ENCODE measurements at places on chromosomes 16 and 17.

DNA sequence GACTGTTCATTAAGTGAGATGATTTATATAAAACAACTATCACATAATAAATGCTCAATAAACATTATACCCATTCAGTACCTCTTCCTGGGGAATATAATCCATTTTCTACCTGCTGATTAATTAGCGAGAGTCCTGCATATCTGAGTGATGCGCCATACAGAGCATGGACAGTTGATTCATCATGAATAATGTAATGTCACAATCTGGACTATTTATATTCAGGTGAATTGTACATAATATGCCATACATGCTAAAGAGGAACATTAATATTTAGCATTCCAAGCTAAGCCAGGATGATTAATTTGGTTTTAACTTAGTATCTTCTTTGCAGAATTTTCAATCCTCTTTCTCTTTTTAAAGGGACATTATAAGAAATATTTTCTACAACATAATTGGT is 362.0 kb upstream of the XYLT1 start:
- DNase-seq = no peak

DNA sequence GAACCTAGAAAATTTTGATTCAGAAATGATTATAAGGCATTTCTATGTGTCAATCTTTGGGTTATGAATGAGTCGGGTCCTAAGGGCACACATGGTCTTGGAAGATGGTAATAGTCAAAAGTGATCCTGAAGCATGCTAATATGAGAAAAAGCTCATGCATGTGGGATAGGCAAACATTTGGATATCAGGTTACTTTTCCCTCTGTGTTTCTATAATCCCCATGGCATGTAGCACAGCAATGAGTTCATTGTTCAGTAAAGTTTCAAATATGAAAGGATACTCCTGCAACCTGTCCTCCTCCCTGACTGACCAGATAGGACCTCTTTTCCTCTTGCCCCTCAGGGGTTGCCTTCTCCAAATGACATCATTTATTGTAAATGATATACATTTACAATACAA is 249.9 kb upstream of the MON1B start:
- DNase-seq = no peak

DNA sequence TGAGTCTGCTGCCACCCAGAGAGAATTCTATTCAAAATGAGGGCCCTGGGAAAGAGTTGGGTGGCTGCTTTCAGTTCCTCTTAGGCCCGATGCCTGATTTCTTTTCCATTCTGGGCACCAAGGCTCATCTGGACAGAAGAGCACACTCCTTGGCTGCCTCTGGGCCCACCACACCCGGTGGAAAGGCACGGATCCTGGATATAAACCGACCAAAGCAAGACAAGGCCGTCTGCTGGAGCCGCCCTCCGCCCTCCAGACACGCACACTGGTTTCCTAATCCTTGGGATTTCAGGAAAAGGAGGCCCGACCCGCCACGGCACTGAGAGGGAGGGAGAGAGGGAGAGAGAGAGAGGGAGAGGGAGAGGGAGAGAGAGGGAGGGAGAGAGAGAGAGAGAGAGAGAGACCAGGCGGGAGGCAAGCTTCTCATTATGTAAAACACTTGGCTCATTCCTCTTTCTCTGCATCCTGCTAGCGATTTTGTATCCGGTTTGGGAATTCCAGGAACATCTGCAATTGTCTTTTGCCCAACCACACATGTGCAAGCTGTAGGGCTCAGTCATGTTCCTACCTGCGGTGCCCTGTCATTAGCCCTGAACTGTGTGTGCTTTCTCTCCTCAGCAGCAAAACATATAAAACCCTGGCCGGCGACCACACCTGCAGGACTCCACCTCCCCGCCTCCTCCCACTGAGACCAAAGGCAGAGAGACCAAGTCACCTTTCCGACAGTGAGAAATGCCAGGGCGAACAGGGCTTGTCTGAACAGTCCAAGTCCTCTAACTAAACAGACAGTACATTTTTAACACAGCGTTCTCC is 347.2 kb downstream of the SOX9 start:
- peak; percentile 42 for DNase-seq

- DNase-seq = no peak
Measured at GRCh38 chr17:20823905-20824304, 218.9 kb downstream of the USP22 start.

GRCh38 chr16:48008011-48008525 is 147.7 kb downstream of the ABCC12 start:
- no peak for DNase-seq

DNA sequence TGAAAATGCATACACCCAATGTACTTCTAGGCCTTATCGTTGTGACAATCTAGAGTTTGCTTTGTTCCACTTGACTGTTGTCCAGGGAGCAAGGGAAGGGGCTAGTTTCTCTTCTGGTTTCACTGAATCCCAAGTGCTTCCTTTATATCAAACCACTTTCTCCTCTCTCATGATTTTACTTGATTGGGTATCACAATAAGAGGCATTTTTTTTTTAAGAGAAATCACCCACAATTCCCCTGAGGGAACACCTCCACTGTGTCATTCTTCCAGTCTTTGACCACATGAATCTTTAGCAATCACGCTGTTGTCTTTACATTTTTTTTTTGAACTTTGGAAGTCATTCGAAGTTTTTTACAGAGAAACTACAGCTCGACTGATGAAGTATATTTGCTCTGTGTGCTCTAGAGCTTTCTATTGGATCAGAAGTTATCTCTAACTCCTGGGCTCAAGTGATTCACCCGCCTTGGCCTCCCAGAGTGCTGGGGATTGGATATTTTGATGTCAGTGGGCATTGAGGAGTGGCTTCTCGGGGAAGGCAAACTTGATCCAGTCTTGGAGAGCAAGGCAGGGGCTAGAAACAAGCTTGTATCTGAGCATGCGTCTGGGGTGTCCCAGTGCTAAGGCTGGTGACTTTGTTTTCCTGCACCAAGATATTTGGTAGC is 3.0 kb downstream of the CDH1 start:
- no peak for DNase-seq

DNA sequence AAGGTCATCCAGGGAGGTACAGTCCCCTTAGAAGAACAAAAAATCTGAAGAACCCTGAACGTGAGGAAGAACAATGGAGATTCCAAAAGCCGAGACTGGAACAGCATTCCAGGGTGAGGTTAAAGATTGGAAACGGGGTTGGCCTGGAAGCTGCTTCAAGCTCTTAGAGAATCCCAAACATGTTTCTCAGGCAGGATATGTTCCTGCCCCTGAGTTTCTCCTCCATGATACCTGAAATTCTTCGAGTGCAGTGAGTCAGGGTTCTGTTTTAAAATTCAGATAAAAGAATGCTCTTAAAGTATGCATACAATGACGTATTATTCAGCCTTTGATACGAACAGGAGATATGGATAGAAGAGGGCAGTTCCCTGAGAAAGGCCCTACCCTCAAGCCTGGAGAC is 293.1 kb downstream of the HS3ST3B1 start:
- DNase-seq = no peak

Data from fibroblast of skin of left biceps (primary cell).